ENCODE measurements at places on chromosomes 1 and 21.

- peak; percentile 9 for DNase-seq
These were observed 29.2 kb downstream of the CDC7 start for GRCh38 chr1:91529856-91530255.

GRCh38 chr1:46809071-46809470, 10.2 kb downstream of the CYP4B1 start:
- no peak for DNase-seq

DNA sequence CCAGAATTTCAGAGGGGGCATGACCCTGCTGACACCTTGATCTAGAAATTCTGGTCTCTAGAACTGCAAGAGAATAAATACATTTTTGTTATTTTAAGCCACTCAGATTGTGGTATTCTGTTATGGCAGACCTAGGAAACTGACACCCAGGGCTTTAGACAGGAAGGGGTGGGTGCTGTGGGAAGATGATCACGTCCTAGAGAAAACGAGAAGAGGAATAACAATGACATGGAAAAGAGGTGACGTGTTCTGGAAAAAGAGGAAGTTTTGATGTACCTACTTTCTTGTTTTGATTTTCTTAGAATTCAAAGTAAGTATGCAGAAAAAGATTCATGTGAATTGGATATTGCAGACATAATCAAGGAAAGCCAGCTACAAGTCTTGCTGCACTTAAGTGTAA, 232.9 kb upstream of the RUNX1 start:
- DNase-seq = peak; percentile 96

- DNase-seq = no peak
These were observed 69.0 kb downstream of the DDR2 start for GRCh38 chr1:162701286-162701685.

GRCh38 chr1:208013210-208013609, 102.3 kb upstream of the CD34 start:
- DNase-seq = no peak
